ENCODE measurements at places on chromosomes 12 and 14.

- no peak for DNase-seq
These were observed 53.4 kb upstream of the DLK1 start for GRCh38 chr14:100673085-100673806.

DNA sequence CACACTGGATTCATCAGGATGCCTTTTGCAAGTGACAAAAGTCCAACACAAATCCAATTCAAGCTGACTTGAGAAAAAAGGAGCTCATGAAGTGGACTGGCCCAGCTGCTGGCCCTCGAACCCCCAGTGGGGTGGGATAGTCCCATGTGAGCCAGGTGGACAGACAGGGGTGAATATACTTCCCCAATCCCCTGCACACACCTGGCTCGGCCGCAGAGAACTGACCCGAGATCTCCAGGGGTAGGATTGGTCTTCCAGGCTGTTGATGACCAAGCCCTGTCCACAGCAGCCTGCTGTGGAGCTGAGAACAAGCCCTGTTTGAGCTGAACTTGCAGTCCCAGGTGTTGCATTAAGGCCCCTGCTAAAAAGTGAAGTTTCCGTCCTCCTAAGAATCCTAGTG is 56.2 kb downstream of the TPCN1 start:
- DNase-seq, result no peak

DNA sequence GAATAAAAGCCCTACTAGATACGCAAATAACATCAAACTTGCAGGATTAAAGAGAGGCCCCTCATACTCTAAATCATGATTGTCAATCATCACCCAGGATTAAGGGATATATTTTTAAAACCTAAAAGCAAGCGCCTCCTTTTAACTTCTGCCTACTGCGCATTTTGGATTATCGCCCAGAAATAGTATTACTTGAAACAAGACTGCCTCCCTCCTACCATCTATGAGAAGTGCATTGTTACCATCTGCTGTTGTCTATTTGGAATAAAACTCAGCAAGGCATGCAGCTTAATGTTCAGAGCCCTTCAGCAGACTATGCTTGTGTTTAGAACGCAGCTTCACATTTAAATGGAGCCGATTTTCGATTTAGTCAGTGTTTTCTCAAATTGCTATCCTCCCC is 79.6 kb downstream of the EXOC5 start:
- no peak for DNase-seq

DNA sequence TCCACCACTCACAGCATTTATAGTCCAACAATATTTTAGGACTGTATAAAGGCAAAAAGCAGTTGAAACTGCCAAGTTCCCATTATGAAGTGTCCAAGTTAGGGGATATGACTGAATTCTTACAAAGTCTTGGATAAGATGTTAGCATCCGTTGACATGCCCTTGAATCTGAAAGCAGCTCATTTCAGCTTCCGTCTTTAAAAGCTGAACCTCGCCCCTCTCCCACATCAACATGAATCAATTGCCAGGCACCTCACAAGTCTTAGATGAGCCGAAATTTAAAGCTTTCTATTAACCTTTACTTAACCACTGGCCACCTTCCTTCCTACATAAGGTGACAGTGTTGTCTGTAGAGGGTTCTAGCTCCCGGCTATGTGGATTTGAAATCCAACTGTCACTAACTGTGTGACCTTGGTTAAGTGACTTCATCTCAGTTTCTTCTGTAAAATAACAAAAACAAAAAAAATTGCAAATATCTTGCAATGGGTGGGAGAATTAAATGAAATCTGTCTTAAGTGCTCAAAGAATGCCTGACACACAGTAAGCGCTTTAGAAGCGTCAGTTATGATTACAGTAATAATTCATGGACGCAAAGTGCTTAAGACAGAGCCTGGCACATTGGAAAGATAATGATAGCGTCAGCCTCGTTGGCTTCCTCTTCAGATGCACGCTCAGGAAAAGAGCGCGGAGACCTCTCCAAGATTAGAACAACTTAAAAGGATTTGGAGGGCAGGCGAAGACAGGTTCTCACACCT is 1.2 kb downstream of the PPP1CC start:
- DNase-seq, result peak; percentile 67

DNA sequence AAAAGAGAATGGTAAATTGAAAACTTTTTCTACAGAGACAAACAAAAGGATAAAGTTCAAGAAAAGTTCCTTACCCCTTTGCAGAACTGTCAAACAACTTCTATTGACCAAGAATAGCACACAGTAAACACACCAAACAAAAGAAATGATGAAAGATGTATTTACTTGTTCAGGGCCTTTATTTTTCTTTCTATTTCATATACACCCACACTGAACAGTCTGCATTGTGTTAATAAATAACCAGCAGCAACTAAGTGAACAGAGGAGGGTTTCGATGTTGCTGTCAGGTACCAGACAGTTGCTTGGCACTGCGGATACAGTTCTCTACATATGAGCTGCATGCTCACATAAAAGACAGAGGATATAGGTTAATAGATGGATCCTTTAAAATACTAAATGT is 122.1 kb downstream of the SOX5 start:
- no peak for DNase-seq

DNA sequence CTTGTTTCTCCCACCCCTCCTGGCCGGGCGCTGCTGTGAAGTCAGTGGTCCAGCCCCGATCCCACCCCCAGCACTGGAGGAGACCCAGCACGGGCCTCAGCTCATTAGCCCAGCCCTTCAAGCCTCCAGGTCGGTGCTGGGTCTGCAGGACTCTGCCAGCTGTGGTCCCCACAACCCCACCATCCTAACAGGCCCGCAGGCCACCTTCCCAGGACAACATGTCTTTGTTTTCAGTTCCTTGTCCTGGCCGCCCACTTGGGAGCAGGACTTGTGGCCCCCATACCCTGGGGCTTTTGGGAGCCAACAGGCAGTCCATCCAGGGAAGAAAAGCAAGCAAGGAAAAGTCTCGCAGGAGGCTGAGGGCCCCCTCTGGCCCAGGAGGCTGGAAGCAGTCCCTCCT is 60.0 kb downstream of the HRK start:
- no peak for DNase-seq

GRCh38 chr12:31991815-31992214 is 32.6 kb downstream of the RESF1 start:
- no peak for DNase-seq

DNA sequence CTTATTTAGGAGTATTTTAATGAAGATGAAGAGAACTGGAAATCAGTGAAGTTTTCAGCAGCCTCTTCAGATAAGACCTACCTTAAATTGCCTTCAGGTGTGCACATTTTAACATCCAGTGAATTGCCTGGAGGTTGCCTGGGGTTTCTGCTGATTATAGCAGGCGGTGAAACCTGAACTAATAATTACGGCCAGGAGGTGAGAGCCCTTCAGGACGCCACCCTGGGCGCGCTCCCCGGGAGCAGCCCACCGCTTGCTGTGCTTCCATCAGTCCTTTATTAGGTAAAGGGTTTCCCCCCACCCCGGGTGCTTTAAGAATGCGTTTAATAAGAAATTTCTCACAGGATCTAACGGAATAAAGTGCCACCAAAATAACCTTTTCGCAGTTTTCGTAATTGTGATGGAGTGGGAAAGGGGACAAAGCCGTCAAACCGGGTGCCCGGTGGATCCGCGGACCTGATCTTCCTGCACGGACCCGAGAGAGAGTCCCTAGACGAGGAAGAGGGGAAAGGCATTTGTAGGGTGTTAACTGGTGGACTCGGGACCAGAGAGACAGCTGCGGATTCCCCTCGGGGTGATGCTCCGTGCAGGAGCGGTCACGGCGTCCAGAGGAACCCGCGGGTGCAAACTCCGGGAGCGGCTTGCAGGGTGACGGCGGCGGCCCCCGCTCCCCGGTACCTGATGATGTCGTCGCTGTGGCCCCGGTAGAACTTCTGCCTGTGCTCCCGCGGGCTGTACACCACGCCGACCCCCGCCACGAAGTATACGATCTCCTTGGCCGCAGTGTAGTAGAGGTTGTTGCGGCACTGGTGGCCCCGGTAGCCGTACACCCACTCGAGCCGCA is 902 bp downstream of the EML5 start:
- peak; percentile 38 for DNase-seq

DNA sequence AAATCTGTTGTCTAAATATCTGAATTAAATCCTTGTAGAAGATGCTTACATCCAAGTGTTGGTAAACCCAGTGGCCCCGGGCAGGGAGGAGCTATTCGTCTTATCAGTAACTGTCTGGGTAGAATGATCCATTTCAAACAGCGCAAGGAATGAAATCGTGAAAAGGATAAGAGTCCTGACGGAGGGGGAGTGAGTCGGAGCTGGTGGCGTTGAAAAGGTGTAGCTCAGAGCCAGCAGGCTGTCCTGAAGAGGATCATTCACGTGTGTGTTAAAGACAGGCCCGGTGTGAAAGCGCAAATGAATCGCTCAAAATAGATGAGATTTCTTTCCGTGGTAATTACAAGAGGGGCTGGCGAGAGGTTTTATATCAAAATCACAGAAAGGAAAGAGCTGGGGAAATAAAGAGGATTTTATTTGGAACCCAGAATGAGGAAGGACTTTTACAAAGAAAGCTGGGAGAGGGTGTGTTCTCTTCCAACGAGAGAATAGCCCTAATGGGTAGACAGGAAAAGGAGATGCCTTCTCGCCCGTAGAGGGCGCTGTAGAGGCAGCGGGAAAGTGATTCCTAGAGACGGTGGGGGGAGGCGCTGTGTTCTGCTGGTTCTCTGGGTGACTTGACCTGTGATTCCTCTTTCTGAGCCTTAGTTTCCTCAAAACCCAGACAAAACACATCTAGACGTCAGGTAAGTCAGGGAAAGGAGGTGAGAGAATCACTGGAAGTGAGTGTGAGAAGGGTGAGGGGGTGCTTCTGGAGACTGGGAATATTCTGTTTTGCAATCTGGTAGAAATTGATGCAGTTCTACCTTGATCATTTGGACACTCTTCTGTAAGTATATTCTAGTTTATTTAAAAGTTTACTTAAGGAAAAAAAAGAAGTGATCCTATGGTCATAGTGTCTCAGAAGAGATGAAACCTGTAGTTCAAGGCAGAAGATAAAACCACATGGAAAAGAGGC is 39.3 kb downstream of the SRRM4 start:
- peak; percentile 54 for DNase-seq

- DNase-seq, result no peak
These were observed 110.2 kb downstream of the PLEKHA5 start for GRCh38 chr12:19239616-19240234.

DNA sequence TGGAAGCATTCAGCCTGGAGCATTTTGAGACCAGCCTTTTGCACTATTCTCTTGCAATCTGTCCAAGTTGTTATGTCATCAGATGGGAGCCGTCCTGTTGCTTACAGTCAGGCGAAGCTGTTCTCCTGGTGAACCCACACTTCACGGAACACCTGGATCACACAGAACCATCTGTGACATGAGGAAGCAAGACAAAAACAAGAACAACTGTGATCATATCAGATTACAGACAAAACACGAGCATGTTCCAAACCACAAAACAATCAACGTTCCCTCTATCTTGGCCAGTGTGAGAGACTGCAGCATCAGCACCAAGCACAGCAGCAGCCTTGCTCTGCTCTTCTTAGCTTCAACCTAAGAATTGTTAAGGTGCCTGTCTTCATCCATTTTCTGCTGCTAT is 180.5 kb upstream of the SFSWAP start:
- DNase-seq, result no peak

DNA sequence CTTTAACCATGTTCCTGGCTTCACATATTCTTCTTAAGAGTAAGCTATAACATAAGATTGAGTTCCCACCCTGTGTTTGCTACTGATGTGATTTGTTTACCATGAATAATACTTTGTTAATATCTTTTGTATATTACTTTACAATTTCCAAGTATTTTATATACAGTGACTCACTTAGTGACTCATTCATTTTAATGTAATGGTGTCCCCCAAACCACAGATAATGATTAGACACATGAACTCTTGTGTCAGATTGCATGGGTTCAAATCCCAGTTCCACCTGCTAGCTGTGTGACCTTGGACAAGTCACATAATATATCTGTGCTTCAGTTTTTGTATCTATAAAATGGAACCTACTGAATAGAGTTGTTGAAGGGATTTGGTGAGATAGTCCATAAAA is 76.1 kb downstream of the MYF5 start:
- DNase-seq, result no peak

DNA sequence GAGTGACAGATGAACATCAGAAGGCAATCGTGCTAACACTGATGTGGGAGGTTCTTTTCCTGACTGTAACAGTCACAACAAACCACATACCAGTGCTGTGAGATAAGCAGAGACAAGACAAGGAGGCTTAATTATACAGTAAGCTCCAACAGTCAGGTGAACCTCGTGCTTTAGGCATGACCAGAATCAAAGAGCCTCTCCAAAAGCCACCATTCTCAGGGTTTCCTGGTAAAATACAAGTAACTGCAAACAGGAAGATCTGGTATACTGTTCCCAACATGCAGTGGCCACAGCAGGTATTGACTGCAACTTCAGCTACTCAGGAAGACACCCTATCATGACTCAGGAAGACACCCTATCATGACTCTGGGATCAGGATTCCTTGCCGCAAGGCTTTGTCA is 47.3 kb upstream of the GTF2A1 start:
- peak; percentile 80 for DNase-seq

GRCh38 chr12:51406290-51406689 is 15.1 kb upstream of the GALNT6 start:
- no peak for DNase-seq

DNA sequence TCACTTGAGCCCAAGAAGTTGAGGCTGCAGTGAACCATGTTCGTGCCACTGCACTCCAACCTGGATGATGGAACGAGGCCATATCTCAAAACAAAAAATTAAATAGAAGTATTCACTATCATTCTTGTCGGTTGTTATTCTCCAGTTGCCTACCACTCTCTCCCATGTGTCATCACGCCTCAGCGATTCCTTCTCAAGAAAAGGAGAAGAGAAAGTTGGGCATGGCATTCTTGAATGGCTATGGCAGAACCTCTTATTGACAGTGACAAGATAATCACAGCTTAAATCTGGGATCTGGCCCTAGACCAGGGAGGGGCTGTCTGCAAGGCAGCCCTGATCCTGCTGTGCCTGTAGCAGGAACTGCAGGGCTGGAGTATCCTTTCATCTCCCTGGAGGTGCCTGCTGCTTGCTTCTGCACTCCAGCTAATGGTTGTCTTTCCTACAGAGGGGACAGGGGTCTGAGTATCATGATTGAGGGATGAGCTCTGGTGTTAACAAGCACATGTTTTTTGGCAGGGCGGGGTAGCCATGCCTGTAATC is 12.8 kb upstream of the MLEC start:
- DNase-seq, result peak; percentile 47

DNA sequence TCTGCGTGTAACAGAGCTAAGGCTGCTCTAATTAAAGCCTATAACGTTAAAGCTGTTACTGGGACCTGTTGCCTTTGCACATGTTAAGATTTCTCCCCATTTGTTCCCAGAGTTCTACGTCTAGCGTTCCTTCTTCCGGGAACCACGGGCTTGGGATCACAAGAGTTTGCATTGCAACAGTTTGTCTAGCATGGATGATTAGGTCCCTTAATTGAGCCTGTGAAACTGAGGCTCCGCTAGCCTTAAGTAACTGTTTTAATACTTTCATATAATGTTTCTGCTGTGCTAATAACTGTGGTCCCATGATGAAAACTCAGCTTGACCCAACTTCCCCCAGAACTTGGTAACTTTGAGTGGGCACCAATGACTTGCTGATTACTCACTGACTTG is 16.7 kb upstream of the LYZ start:
- no peak for DNase-seq

DNA sequence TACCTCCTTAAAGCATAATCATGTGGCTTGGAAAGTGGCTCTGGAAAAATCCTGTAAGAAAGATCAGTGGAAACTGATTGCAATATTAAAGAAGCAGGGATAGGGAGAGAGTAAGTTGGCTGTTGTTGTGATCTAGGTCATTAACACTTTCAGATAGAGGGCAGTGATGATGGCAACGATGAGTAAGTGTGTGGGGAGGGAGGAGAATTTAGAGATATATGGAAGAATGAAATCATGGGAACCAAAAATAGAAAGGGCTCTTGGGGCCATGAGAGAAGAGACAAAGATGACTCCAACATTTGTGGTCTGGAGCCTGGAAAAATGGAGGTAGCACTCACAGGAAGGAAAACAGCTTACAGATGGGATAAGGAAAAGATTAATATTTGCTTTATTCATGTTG is 23.3 kb downstream of the SNRPF start:
- no peak for DNase-seq
